Urinary bladder (tissue), 4 donors: ENCODE measurements at places on chromosomes 4 and X. TPM values are rescaled to one million over a fixed set of nuclear protein-coding genes. Genes with fewer than 3 reads are reported as not detected.

NEUROG2 gene
- polyA plus RNA-seq, result not detected

CLGN gene
- polyA plus RNA-seq, result 1.8 TPM

PAK3 gene
- 0.33 TPM for polyA plus RNA-seq

EDA gene
- 3.8 TPM for polyA plus RNA-seq

GPM6B gene
- 16.0 TPM for polyA plus RNA-seq

CXCL5 gene
- 0.04 TPM for polyA plus RNA-seq

DNA sequence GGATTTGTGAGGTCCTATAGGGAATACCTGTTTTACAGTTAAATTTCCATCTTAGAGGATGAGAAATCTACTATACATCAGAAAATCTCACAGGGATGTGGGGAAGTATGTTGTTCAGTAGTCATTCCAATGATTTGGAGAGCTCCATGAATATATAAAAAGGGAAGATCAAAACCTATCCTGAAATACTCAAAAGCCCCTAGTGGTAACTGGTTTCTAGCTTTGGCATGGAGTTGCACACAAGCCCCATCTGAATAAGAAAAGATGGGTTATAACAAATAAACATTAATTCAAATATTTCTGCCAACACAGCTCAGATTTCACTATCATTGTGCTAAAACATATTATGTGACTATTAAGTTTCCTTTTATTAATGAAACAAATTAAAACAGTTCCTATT lies 101.6 kb downstream of the FBXO8 start:
- DNase-seq, result no peak

DNA sequence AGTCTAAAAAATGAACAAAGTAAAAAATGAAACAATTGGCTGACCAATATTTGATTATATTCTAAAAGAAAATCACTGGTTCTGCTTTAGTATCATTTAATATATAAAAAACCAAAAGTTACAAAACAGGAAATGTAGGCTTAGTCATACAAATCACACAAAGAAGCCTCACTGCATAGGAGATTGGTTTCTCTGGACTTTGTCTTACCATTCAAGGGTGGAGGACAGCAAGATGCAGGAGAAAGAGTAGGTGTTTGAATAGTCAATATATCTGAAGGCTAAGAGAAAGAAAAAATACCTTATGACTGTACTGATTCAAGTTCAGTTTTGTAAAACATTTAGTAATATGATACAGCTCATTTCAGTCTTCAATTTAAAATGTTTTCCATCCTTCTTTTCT lies 28.6 kb upstream of the TAF9B start:
- no peak for DNase-seq

DNA sequence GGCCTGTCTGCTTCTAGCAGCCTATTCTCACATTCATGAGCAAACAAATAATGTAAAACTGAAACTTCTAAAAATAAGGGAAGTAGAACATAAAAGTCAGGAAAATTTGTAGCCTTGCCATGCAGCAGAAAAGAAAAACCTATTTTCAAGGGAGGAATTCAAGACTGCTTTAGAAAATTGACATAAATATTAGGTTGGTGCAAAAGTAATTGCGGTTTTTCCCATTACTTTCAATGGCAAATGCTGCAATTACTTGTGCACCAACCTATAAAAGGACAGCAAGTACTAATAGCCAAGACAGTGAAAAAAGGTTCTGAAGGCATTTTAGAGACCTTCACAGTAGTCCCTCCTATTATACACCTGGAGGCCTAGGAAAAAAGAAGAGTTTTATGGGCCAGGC lies 457.8 kb downstream of the KLHL4 start:
- no peak for DNase-seq

GRCh38 chr4:154076921-154077320 lies 288.0 kb upstream of the SFRP2 start:
- DNase-seq, result no peak

DNA sequence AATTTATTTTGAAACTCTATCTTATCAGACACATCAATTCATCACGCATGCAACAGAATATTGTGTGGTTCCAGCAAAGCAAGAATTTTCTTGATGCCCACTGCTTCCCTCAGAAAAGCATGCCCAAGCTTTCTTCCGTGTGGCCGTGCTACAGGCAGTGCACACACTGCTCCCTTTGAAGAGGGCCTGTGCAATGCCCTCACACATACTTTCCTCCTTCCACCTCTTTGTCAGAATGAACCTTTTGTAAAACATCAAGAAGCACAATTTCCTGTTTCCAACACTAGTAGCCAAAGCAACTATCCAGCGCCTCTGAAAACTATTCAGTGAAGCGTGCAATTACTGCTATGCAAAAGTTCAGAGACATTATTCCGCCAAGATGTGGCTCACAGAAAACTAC lies 201.7 kb downstream of the NLGN4X start:
- no peak for DNase-seq

DNA sequence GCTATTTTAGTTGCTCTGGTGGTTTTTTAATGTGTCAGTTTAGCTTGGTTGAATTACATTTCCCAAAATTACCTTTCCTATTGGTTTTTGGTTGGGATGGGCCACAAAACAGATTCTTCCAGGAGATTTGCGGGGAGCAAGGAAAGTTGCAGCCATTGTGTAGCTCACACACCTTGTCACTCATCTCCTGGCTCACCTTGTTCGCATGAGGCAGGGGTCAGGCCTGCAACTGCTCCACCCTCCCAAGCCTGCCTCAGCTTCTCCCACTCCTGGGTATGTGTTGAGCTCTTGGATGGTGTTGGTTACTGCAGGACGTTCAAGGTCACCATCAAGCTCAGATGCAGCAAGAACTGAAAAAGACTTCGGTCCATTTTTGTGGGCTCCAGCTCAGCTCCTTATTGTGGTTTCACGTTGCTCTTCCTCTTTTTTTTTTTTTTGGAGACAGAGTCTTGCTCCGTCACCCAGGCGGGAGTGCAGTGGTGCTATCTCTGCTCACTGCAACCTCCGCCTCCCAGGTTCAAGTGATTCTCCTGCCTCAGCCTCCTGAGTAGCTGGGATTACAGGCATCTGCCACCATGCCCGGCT lies 95.6 kb upstream of the METTL14 start:
- no peak for DNase-seq

- no peak for DNase-seq
Observed at GRCh38 chr4:108117418-108118182, 51.1 kb downstream of the LEF1 start.
